ENCODE measurements at places on chromosomes 6 and 20.

DNA sequence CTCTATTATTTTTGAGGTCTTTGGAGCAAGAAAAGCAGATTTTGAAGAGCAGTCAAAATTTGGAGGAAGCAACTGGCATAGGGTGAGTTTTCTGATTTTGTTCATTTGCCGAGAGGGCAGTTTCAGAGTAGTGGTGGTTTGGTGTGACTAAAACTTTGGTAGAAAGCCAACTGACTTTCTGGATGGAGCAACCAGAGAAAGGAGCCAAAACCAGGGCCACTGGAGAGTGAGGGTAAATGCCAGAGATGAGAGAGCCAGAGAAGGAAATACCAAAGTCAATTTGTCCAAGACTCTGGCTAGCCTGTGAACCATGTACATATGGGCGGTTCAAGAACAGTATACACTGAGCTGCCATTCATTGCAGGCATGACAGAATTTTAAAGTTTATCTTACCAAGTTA lies 40.5 kb upstream of the ZBTB24 start:
- DNase-seq: no peak

DNA sequence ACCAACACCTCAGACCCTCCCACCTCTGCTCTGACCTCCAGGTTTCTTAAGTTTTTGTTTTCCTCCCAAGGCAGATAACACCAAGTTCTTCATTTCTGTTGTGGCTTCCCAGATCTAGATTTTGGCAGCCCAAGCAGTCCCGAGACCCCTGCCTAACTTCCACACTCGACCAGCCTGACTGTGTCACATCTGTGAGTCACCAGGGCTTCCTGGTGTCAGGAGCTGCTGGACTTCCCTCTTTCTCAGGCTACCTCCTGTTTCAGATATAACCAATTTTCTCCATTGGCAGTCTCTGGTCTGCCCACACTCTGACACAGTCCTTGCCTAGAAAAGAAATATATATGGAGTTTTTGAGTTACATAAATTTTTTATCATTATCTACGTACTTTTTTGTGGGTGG lies 46.1 kb upstream of the CCN6 start:
- no peak for DNase-seq

GRCh38 chr20:11492386-11492785 lies 425.3 kb upstream of the BTBD3 start:
- DNase-seq: no peak

- no peak for DNase-seq
These were observed 38.1 kb upstream of the NOX3 start for GRCh38 chr6:155493694-155494143.

DNA sequence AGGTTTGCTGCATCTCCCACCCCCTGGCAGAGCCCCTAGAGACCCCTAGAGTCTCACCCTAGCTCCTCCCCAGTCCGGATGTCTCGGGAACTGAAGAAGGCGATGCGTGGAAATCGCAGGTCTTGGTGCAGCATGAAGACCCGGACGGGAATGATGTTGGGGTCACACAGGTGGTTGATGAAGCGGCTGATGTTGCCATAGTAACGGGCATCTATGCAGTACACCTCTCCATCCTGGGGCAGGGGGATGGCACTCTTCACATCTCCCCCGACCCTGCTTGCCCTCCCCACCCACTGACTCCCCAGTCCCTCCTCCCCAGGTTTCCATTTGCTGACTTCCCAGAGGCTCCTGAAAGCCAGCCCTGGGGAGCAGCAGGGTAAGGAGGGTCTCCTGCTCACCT lies 1.8 kb upstream of the SLC44A4 start:
- DNase-seq: no peak
